ENCODE measurements at places on chromosomes 13 and 19.
A peak's percentile ranks its signal among the peaks of the same experiment; 100 is the strongest.

GRCh38 chr19:18427080-18427742, 8.0 kb downstream of the SSBP4 start:
- DNase-seq, result no peak

- no peak for DNase-seq
Observed at GRCh38 chr19:6501740-6502648, at the start of gene TUBB4A. Gene TUBB4A, minus strand, starts transcription at chr19:6502309. Its CDS starts 97 bp downstream, at chr19:6502212.

- no peak for DNase-seq
Observed at GRCh38 chr19:29162694-29163093, 50.3 kb downstream of the UQCRFS1 start.

GRCh38 chr19:56176881-56177280, 1.1 kb downstream of the GALP start:
- no peak for DNase-seq

- no peak for DNase-seq
Observed at GRCh38 chr13:88617176-88617575, 946.0 kb downstream of the SLITRK5 start.

DNA sequence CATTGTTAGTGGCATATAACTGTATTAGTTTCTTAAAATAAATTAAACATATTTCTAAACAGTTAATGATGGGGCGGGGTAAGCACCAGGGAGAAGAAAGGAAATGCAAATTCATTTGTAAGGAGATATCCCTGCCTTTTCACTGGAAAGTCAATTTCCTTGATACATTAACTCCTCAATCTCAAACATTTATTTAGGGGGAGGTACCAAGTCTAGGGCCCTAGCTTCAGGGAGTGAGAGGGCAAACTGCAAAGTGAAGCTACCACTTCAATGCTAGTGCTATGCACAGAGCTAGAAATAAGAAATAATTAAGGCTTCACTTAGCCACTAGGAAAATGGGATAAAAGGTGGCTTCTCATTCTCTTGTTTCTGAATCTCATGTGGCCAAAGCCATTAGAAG, 115.3 kb upstream of the FNDC3A start:
- DNase-seq, result no peak

GRCh38 chr19:41915021-41915775, 13.1 kb downstream of the ERFL start:
- no peak for DNase-seq

DNA sequence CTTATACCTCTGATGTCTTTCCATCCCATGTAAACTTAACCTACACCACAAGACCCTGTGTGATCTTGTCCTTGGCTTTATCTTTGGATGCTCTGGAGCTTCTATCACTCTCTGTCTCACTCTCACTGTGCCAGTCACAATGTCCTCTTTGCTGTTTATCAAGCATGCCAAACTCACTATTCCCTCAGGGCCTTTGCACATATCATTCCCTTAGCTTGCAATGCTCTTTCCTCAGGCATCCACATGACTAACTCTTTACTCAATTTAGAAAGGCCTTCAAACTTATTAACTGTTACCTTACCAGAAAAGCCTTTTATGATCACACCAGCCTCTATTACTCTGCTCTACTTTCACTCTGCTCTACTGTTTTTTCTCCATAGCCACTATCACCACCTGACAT, 354.1 kb downstream of the RFC3 start:
- DNase-seq, result peak; percentile 65

GRCh38 chr13:28408235-28408848, 86.6 kb downstream of the FLT1 start:
- DNase-seq, result no peak

DNA sequence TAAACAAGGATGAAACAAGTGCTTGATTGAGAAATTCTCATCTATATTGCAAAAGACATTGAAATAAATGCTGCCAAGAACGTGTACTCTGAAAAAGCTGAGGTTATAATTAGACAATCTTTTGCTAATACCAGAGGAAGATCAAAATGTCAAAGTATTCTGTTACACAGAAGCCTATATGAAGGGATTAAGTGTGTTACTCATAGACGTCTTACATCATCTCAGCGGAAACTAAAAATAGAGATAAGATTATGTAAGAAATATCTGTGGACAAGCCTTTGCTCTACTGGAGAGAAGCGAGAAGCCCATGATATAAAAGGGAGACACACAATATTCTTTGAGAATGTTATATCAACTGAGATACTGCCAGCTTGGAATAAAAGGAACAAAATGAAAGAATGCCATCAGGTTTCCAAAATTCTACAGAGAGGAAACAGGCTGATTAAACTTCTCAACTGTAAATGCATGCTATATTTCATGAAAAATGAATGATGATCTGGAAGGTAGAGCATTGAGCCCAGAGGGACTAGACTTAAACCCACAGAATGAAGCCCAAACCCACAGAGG, 699.0 kb downstream of the GPC5 start:
- no peak for DNase-seq

- peak; percentile 45 for DNase-seq
Observed at GRCh38 chr19:35592226-35592625, 6.3 kb downstream of the PMIS2 start.

DNA sequence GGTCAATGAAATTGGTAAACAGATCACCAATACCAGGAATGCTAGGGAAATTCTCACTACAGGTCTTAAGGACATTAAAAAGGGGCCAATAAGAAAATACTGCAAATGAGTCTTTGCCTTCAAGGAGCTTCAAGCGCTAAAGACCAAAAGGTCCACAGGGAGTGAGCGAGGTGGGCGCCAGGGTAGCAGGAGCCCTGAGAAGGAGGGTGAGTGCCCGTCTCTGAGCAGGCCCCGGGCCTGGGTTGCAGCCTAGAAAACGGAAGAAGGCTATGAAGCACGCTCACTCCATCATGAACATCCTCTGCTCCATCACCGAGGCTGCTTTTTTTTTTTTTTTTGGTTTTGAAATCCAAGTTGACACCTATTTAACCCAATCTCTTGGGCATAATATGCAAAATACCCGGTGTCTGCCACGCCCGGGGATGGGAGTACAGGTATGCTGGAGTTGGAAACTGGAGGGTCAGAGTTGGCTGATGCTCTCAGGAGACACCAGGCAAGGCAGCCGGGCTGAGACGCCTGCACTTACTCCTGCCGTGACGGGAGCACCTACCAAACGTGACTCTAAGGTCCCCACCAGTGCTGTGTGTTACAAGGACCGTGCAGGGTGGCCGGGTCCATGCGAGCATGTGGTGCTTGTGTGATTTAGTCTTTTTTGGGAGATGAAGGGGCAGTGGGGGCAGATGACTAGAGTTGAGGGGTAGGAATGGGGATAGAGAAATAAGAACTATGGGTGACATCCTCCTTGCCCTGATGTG, 66.9 kb downstream of the KLF2 start:
- DNase-seq, result no peak

GRCh38 chr19:46481947-46482346, 10.6 kb upstream of the PNMA8A start:
- peak; percentile 28 for DNase-seq

- no peak for DNase-seq
Observed at GRCh38 chr13:85230691-85231093, 568.5 kb downstream of the SLITRK6 start.

DNA sequence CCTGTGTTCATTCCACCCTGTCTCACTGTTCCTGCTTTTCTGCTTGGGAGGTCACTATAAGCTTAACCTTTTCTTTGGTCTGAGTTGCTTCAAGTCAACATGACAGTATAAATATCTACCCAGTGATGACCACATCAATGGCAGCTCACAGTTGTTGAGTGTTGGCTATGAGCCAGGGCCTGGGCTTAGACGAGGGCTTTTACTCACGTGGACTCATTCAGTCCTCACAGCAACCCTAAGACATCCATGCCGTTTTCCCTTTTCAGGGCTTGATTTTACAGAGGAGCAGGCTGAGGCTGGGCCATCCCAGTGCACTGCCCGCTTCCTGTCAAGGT, 10.2 kb upstream of the CCDC97 start:
- peak; percentile 81 for DNase-seq

DNA sequence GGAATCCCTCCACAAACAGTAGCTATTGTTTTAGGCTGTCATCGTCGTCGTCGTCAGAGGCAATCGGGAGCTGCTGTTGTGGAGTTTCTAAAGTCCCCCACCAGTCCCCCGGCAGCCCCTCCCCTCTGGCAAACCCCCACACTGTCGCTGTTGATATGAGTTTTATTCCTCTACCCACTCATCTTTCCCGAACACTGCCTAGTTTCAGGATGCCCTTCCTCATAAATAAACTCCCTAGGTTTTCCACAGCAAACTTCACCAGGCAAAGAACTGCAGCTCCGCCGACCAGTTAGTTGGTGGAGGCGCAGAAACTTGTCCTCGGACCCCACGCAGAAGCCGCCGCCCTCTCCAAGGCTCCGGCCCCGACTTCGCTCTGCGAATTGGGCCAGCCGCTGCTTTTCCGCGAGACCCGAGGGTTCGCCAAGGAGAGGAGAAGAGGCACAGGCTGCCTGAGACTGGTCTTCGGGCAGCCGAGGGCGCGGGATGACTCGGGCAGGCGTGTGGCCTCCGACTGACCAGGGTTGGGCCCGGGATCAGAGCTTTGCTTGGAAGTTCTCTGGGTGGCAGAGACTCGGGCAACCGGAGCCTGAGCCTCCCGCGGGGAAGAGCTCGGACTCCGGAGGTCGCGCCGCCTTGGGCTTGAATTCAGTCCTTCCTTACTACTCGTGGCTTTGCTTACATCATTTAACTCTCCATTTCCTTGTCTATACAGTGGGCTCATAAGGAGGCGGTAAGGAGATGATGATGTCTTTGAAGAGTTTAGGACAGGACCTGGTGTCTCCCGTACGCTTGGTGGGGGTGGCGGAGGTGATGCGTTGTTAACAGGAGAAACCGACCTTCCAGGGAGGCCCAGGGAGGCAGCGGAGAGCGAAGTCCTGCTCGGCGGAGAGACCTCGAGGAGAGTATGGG, 7.9 kb downstream of the PDX1 start:
- DNase-seq, result no peak

GRCh38 chr19:46131485-46132143, 7.1 kb upstream of the IGFL3 start:
- no peak for DNase-seq

- DNase-seq, result no peak
Observed at GRCh38 chr13:32447894-32448623, 20.1 kb upstream of the N4BP2L1 start.

DNA sequence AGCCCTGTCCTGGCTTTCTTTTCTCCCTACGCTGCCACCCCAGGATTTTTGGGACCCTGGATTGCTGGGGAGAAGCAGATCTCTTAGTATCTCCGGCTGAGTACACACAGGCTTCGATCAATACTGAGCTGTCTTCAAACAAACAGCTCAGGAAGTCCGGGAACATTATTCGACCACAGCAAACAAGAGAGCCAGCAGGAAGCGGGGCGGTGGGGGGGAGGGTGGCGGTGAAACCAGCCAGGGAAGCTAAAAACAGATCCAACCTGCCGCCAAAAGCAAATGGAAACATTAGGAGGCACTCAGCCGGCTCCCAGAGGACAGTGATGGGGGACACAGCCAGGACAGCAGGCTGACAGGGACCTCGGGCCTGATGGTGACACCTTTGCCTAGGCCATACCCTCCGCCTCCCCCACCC, 12.2 kb upstream of the BCAM start:
- DNase-seq, result peak; percentile 11

DNA sequence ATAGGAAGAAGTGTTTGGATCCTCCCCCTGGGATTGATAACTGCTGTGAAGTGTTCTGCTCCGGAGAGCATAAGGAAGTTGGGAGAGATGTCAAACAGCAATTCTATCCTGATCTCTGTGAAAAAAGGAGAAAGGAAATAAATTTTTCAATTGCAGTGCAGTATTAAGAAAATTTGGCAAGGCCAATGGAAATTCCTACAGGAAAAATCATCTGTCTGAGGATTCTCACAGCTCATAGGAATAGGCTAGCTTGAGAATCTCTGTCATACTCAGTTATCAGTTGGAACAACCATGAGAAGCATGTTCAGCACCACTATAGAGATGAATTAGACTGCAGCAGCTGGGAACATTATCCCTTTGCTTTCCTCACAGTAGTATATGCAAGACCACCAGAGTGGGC, 1238.9 kb upstream of the MIR17HG start:
- no peak for DNase-seq

DNA sequence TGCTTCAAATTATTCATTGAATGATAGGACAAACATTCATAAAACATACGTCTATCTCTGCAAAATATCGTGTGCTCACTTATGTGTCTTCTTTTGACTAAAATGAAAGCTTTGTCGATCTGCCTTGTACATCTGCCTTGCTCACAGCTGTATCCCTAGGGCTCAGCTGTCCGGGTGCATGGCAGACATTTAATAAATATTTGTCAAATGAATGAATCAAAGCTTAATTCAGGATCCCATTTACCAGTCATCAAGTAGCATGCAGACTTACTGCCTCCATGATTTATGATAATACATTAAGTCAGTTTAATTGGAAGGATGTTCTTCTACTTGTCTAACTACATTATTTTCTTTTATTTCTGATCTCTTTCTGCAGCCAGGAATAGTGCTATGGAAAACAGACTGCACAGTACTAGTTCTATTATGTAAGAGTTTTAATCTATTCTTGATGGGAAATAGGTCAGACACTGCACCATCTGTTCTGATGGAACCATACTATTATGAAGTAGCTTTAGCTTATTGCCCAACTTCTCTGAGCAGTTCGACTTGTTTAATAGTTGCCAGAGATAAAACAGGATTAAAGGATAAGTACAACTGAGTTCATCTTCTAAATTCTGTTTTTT, 13.2 kb downstream of the SLC46A3 start:
- peak; percentile 14 for DNase-seq

GRCh38 chr13:89361909-89362308, 1690.7 kb downstream of the SLITRK5 start:
- DNase-seq, result no peak

DNA sequence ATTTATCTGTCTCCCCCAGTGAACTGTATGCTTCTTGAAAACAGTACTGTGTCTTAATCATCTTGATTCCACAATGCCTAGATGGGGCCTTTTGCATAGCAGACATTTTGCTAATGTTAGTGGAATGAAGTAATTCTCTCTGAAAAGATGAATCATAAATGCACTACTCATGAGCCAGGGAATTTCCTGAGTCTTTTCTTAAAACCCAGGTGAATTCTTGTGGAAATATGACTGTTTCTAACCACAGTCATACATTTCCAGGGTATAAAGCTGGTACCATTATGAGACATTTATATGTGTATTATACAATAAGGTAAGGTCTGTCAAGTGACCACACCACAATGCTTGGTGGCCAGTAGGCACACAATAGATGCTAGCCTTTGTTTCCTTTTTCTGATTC, 5.5 kb upstream of the KCTD4 start:
- peak; percentile 93 for DNase-seq

GRCh38 chr13:23985060-23985459, 87.8 kb upstream of the C1QTNF9B start:
- DNase-seq, result no peak

GRCh38 chr19:39817888-39818561, 15.9 kb downstream of the DYRK1B start:
- DNase-seq, result no peak

GRCh38 chr13:25286308-25286968, 850 bp downstream of the MTMR6 start:
- peak; percentile 70 for DNase-seq

GRCh38 chr13:51822106-51822815, 18.3 kb upstream of the DHRS12 start:
- DNase-seq, result no peak

DNA sequence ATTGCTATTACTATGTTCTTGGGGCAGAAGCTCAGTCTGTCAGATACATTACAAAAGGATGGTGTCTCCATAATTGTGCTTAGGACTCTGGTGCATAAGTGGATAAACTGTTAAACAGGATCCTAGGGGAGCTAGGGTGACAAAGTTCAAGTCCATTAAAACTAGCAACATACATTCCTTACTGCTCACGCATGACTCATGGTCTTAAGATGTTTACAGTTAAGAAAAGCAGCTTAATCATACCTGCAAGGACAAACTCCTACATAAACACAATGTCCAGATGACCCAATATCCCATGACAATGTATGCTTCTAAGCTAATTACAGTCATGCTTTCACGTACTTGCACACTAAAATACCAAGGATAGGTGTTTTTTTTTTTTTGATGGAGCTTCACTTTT, 3.5 kb upstream of the ZNF701 start:
- peak; percentile 61 for DNase-seq
